ENCODE measurements at places on chromosomes 1 and 21.

GRCh38 chr1:225451340-225451739, 23.5 kb upstream of the LBR start:
- no peaks in the 10 kb centered on the region for H3K27me3 ChIP-seq
- H3K36me3 ChIP-seq, result no peaks in the 10 kb centered on the region
- H3K4me1 ChIP-seq, result no peaks in the 10 kb centered on the region
- no peak overlapping the region for H3K27ac ChIP-seq
- no peak overlapping the region for H3K4me3 ChIP-seq
- no peak for DNase-seq

DNA sequence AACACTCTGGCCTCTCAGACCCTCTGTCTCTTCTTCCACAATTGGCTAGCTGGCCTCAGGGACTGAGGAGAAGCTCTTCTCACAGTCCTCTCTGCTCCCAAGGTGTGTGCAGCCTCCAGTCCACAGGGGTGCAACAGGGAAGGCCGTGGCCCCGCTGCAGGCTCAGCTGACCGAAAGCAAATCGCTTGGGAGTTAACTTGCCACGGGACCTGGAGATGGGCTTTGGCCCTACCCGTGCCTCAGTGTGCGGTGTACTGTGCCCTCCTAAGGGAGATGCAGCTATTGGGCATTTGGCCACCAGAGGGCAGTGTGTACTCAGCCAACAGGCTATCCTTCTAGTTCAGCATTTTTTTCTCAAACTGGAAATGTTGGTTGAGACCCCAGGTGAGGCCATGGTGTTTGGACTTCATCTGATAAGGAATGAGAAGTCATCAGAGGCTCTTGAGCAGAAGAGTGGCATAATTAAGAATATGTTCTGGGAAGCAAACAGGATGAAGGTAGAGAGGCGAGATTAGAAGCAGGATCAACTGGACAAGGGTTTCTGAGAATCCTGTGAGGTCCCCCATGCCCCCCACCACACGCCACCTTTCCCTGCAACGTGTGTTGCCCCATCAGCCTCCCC, 42.5 kb upstream of the TMEM125 start:
- peak; percentile 81 for DNase-seq
- no peak overlapping the region for H3K27ac ChIP-seq
- peaks cover 3% of the 10 kb centered on the region for H3K4me1 ChIP-seq
- peaks cover 19% of the 10 kb centered on the region for H3K27me3 ChIP-seq
- H3K36me3 ChIP-seq, result no peaks in the 10 kb centered on the region
- no peak overlapping the region for H3K4me3 ChIP-seq

GRCh38 chr1:119656410-119656955, 8.4 kb upstream of the ZNF697 start:
- H3K27ac ChIP-seq, result no peak overlapping the region
- no peaks in the 10 kb centered on the region for H3K4me1 ChIP-seq
- no peaks in the 10 kb centered on the region for H3K36me3 ChIP-seq

DNA sequence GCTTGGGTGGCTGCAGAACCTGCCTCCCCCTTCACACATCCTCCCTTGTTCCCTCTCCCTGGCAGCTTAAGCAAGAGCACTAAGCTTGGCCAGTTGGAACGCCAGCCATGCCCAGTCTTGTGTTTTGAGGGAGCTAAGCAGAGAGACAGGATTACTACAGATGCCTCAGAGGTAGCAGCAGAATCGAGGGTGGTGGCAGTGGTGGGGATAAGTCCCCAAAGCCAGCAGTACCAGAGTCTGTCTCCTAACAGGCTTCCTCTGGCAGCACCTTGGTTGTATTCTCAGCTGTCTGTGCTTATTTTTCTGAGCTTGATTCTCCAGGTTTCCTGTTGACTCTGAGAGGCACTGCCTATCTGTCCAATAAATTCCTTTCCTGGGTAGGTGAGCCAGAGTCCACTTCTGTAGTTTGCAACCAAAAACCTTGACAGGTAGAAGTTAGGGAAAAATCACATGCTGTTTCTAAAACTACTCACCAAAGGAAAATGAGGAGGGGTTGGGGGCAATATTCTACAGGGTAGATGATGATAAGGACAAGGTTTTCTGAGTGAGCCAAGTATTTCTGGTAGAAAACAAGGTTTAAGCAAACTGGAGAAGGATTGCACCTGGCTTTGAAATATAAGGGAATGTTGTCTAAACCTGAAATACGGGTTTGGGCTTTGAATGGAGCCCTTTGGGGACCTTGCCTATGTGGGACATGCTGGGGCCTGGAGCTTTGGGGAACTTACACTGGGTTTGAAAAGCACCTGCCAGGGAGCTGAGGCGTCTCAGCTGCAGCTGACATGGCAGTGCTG, 100.8 kb downstream of the PBX1 start:
- peaks cover 2% of the 10 kb centered on the region for H3K4me1 ChIP-seq
- no peaks in the 10 kb centered on the region for H3K36me3 ChIP-seq
- no peaks in the 10 kb centered on the region for H3K27me3 ChIP-seq
- no peak overlapping the region for H3K27ac ChIP-seq

DNA sequence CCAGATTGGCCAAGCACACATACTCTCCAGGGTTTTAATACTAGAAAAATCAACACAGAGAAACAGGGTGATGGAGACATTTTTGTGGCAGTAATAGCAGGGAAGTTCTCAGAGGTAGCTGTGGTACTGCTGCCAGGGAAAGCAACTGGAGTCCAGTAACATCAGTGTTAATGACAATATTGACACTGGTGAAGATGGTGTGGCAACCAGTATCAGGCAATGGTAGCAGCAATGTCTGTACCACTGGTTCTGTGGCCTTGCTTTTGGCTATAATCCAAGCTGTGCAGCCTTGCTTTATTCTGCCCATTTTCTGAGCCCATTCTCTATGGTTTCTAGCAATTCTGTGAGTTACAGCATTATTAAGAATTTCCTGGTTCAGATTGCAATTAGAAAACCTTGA, 1.6 kb upstream of the SNX7 start:
- peaks cover 3% of the 10 kb centered on the region for H3K4me1 ChIP-seq
- no peaks in the 10 kb centered on the region for H3K36me3 ChIP-seq
- no peak overlapping the region for H3K27ac ChIP-seq

DNA sequence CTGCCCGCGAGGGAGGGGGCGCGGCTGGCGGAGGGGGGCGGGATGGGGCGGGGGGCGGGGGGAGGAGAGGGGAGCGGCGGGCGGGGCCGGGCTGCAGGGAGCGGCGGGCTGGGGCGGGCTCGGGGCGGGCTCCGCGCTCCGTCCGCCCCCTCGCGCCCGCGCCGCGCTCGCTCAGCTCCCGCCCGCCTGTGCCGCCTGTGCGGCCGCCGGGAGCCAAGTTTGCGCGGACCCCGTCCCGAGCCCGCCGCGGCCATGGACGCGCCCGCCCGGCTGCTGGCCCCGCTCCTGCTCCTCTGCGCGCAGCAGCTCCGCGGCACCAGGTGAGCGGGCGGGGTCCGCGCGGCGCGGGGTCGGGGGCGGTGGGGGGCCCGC, at the start of gene GABRD:
Gene GABRD, plus strand, starts transcription at position 174 of the 372 bp plus-strand sequence. Its CDS starts 79 bp downstream, at position 253.
- peaks cover 87% of the 10 kb centered on the region for H3K27me3 ChIP-seq
- H3K27ac ChIP-seq, result no peak within 1 kb of the TSS
- no peak within 1 kb of the TSS for H3K4me3 ChIP-seq
- no peaks in the 10 kb centered on the region for H3K36me3 ChIP-seq

DNA sequence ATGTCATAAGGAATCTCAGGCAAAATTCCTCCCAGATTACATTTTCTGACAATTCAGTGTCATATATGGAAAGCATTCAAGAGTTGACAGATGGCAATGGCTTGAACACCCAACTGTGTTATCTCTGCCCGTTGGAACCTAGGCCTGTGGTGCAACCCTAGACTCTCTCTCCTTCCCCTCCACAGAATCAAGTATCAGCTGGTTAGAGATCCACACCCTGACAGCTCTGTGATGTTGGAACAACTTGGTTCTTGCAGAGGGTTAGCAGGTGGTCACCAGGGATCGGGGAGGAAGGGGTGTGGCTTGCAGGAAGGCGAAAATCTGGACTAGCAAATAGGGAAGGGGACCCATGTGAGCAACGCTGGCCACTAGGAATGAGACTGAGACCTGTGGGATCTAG, 26.3 kb downstream of the PCSK9 start:
- H3K36me3 ChIP-seq, result peaks cover 33% of the 10 kb centered on the region
- H3K4me1 ChIP-seq, result no peaks in the 10 kb centered on the region
- H3K27ac ChIP-seq, result no peak overlapping the region
- no peak overlapping the region for H3K4me3 ChIP-seq
- no peak for DNase-seq
- H3K27me3 ChIP-seq, result no peaks in the 10 kb centered on the region

All from T-cell (primary cell).